Vagina (tissue), 2 donors: ENCODE measurements at places on chromosomes 4 and X.

DNA sequence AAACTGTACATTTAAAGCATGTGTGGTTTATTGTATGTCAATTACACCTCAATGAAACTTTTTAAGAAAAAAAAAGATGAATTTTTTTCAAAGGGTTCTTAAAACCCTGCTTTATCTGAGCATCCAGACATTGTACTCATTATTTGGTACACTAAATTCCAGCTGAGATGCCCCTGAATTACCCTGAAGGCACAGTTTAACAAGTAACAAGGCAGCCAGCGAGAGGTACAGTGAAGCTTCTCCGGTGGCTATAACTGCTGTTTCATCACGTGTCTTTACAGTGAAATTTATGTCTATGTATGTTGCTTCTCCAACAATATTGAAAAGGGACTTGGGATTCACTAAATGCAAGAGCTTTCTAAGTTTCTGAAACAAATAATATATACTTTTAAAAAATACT, 15.8 kb downstream of the SLC7A11 start:
- no peak for DNase-seq

DNA sequence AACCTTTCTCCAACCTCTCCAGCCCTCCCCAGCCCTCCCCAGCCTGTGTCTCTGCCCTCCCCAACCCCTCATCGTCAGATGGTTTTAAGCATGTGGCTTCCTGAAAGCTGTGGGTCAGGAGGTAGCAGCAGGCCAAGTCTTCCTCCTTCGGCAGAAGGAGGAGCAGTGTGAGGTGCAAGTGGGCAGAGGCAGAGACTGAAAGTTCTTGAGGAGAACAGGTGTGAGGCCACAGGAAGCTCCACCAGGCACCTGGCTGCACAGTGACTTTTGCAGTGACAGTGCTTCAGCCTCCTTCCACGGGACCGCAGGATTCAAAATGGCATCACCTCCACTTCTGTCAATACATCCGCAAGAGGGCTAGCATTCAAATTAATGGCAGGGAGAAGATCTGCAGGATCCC, 203.9 kb upstream of the LEF1 start:
- DNase-seq: no peak

- DNase-seq: no peak
Measured at GRCh38 chrX:129347291-129347690, 176.0 kb downstream of the SMARCA1 start.

- DNase-seq: no peak
Measured at GRCh38 chrX:129581904-129582303, 41.8 kb downstream of the OCRL start.

GRCh38 chr4:42570221-42570620, 86.7 kb downstream of the ATP8A1 start:
- no peak for DNase-seq

- DNase-seq: no peak
Measured at GRCh38 chrX:98939456-98939855, 1470.6 kb downstream of the PCDH19 start.

DNA sequence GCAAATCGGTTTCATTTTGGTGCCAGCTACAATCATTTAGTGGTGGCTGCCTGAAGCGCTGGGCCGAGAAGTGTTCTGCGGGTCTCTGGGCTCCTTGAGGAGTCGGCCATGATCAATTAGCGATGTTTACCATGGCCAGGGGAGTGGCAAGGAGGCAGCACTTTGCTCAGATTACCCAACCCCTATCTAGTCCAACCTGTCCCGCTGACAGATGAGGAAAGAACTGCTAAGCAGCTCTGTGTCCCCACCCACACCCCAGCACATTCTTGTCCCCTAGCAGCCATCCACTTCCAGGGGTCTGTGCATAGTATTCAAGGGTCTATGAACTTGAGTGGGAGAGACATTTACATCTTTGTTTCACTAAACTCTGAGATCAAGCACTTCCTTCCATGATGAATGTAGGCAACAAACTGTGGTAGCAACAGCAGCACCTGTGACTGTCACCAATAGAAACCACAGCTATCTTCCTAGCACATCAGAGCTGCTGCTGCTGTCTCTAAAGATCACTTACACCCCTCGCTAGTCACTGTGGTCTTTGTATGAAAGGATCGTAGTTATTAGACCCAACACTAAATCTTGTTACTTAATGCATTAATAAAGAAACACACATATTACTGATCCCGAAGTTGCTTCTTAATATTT, 331.6 kb downstream of the BCOR start:
- no peak for DNase-seq

DNA sequence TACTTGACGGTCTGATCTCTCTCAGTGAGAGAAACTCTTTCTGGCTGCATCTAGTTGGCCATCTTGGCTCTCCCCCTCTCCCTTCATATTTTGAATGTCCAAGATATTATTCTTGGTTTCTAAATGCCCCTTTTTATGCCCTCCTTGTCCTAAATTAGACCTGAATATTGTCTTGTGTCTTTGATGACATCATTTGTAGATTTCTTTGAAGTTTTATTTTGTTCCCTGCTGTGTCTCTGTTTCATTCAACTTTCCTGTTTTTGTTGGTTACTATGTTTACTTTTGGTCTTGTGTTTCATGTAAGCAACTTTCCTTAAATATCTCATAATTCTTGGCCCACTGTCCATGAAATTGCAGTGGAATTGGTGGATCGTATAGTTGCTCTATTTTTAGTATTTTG, 46.1 kb upstream of the PASD1 start:
- DNase-seq: no peak

GRCh38 chr4:139222215-139222614, 45.2 kb upstream of the ELF2 start:
- DNase-seq: no peak

GRCh38 chrX:65203545-65203944, 227.3 kb upstream of the ZC4H2 start:
- no peak for DNase-seq

- DNase-seq: no peak
Measured at GRCh38 chr4:113646442-113646822, 115.1 kb downstream of the CAMK2D start.
